Pancreas (tissue), 10 donors: ENCODE measurements at places on chromosomes 7 and 10.

- DNase-seq: no peak
These were observed 14.1 kb downstream of the CXCL12 start for GRCh38 chr10:44370731-44371248.

DNA sequence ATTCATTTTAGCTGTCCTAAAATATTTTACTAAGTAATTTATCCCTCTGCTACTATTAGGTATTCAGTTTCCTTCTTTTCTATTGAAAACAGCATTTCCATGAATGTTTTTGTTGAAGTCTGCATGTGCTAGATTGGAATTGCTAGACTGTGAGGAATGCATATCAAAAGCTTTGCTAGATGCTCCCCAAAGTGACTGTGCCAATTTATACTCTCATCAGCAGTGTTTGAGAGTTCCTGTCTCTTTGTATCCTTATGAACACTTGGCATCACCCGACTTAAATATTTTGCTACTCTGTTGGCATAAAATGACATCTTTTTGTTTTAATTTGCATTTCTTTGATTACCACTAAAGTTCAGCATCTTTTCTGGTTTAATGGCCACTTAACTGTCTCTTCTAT, 45.0 kb upstream of the PRR15 start:
- DNase-seq: no peak

DNA sequence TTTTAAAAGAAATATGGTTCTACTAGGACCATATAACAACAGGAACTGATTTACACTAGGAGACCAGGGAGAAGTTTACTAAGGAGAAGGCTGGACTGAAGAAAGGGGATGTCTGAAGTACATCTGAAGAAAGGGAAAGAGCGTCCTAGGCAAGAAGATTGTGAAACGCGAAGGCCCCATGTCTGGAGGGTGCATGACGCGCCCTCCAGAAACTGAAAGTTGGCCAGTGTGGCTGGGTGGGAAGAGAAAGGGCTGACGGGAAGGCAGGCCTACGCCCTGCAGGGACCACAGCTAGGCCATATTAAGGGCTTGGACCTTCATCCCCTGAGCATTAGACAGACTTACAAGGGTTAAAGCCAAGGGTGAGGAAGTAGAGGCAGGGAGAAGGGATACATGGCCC, 158.0 kb downstream of the TRIL start:
- peak; percentile 35 for DNase-seq

DNA sequence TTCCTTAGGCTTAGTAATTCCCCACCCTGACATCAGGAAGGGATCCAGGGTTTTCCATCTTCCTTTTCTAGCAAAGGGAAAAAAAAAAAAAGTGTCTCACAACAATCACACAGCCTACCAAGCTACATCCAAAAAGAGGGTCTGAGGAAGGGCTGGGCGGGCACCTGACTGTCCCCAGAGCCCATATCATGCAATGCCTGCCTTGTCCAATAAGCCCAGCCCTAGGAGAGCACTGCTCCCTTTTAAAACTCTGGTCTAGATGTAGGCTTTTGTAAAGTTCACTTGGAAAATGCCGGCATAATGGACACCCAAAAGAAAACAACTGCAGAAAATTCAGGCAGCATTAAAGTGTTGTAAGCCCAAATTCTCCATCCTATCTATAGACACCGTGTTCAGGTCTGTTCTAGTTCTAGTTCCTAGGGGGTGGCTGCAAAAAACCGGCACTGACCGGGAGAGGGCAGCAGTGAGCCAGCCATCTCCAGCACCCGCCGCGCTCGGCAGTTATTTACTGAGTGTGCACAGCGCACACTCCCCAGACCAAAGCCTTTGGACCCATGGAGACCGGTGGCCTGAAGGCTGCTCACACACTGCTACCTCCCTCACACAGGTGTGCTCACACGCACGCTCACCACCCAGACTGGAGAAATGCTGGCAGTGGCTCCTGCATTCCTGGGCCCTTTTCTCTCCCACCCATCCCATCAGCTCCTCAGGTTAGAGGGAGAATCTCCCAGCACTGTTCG, 48.7 kb downstream of the PODXL start:
- DNase-seq: peak; percentile 93

DNA sequence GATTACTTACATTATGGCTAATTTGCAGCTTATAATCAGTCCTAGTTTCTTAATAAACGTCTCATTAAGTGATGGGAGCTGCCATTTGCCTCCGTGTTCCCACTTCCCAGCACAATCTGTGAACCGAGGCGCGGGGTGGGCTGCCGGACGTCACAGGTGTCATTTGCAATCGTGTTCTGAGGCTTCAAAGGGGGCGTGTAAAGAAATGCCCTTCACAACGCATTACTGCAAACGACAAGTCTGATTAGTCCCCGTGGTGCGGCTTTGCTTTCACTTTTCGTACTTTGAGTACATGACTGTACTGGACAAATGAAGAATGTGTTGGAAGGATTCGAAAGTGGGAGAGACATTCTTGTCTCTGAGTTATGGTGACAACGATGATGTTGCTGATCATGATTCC, 614.2 kb upstream of the ADARB2 start:
- DNase-seq: no peak

GRCh38 chr7:125255810-125256209, 326.2 kb upstream of the POT1 start:
- no peak for DNase-seq

DNA sequence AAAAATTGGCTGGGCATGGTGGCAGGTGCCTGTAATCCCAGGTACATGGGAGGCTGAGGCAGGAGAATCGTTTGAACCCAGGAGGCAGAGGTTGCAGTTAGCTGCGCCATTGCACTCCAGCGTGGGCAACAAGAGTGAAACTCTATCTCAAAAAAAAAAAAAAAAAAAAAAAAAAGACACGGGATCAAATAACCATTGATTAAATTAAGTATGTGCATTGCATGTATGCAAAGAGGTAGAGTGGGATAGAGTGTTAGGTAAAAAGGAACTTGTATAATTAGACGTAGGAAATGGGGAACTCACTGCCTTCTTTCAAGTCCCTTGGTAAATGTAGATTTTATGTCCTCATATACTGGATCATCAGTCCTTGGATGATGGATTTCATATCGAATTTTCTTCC, 13.1 kb downstream of the VCL start:
- no peak for DNase-seq

DNA sequence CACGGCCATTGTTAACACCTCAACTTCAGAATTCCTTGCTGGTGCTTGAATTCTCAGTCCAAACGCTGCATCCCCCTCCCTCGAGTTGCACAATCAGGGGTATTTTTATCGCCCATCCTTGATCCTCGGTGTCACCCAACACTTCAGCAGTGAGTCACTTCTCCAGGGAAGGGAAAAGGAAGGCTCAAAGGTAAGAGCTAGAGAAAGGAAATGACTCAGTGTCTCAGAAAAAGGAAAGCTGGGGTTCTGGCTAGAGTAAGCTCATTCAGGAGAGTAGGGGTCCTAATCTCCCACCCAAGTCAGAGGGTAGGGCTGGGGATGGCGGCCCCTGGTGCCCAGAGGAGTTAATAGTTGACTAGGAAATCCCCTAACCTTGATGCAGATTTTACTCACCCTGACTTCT, 39.8 kb upstream of the TRIM8 start:
- no peak for DNase-seq

- DNase-seq: no peak
These were observed 137.4 kb upstream of the PTN start for GRCh38 chr7:137480824-137481365.

- DNase-seq: no peak
These were observed 171.2 kb downstream of the ARHGAP12 start for GRCh38 chr10:31757386-31757791.

DNA sequence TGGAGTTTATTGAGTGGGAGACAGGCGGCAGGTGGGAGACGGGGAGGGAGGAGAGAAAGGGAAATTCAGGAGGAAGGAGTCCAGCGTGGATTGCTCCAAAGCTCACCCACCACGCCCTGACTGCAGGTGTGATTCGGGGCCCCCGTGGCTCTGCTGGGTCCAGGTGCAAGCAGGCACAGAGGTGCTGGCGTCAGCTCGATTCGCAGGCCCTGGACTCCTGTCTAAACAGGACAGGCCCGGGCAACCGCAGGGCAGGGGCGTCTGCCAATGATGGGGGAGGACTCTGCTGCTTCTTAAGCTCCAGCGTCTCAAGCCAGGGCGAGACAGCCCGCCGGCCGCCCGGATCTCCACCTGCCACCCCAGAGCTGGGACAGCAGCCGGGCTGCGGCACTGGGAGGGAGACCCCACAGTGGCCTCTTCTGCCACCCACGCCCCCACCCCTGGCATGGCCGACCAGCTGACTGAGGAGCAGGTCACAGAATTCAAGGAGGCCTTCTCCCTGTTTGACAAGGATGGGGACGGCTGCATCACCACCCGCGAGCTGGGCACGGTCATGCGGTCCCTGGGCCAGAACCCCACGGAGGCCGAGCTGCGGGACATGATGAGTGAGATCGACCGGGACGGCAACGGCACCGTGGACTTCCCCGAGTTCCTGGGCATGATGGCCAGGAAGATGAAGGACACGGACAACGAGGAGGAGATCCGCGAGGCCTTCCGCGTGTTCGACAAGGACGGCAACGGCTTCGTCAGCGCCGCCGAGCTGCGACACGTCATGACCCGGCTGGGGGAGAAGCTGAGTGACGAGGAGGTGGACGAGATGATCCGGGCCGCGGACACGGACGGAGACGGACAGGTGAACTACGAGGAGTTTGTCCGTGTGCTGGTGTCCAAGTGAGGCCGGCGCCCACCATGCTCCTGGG, at the start of gene CALML3:
Gene CALML3 (plus strand): TSS at position 321 of the 920 bp plus-strand sequence. CDS start 125 bp downstream, at position 446.
- DNase-seq: no peak

GRCh38 chr10:123995082-123995460, 98.3 kb downstream of the CHST15 start:
- no peak for DNase-seq

GRCh38 chr7:97798046-97799019, 66.4 kb downstream of the TAC1 start:
- no peak for DNase-seq

GRCh38 chr10:128556182-128557110, 430.2 kb upstream of the MKI67 start:
- no peak for DNase-seq

GRCh38 chr10:80356989-80357850, 639 bp downstream of the DYDC2 start:
- peak; percentile 20 for DNase-seq

GRCh38 chr7:68433462-68434070, 1164.7 kb upstream of the AUTS2 start:
- no peak for DNase-seq

- no peak for DNase-seq
These were observed 14.1 kb downstream of the BMPR1A start for GRCh38 chr10:86770412-86770960.

GRCh38 chr10:102729029-102730026, 14.4 kb upstream of the WBP1L start:
- peak; percentile 87 for DNase-seq

GRCh38 chr10:123991611-123992570, 100.3 kb upstream of the CPXM2 start:
- no peak for DNase-seq

- DNase-seq: no peak
These were observed 249.7 kb downstream of the AHR start for GRCh38 chr7:17548014-17548653.

DNA sequence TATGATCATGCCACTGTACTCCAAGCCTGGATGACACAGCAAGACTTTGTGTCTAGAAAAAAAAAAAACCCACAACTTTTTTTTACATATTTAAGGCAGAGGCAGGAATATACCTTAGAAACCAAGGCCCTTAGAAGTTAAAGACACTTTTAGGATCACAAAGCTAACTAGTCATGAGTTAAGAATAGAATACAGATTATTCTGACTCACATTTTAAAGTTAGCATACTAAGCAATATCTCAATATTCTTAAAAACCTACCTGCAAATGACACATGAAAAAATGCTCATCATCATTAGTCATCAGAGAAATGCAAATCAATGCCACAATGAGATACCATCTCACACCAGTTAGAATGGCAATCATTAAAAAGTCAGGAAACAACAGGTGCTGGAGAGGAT, 177.7 kb downstream of the CHCHD3 start:
- no peak for DNase-seq

- DNase-seq: no peak
These were observed 220.8 kb downstream of the BICC1 start for GRCh38 chr10:58733436-58733835.

DNA sequence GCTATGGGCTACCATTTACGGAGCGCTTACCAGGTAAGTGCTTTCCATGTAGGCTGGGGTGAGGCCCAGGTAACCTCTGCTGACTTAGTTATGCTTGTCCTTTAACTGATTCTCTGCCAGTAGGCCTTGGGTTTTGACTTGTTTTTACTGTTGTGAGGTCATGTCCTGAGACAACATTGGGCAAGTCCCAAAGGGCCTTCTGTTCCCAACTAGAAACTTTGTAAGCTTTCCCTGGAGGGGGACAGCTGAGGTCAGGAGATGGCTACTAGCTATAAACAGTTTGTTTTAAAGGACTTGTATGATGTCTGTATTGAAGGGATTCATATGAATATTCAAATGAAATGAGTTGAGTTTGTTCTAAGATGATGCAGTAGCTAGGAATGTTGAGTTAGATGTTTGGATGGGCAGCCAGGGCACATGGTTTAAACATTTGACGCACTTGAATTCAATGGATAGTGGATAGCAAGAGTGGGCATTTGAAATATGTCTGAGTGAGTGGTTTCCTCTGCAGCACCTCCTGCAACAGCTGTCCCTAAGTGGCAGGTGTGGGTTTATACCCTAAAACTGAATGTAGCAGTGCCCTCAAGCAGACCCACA, 10.0 kb upstream of the SGPL1 start:
- no peak for DNase-seq

DNA sequence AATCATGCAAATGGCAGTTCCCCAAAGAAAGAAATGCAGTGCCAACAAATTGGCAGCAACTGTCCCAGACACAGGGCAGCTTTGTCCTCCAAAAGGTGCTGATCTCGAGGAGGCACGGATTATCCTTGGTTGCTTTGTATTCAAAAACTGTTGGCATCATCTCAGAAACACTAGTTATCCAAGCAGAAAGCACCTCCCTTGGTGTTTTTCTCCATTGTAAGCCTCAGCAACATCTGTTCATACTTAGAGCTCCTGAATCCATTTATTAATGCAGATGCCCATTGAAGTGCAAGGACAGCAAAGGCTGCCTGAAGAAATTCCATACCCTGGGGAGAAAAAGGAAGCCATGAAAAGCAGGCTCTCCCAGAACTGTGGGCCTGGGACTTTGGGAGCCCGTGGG, 1.1 kb upstream of the NPS start:
- DNase-seq: no peak
